MG63 (cell line): ENCODE measurements at places on chromosomes 13 and 19. TPM values are rescaled to one million over a fixed set of nuclear protein-coding genes. Genes with fewer than 3 reads are reported as not detected.

DNA sequence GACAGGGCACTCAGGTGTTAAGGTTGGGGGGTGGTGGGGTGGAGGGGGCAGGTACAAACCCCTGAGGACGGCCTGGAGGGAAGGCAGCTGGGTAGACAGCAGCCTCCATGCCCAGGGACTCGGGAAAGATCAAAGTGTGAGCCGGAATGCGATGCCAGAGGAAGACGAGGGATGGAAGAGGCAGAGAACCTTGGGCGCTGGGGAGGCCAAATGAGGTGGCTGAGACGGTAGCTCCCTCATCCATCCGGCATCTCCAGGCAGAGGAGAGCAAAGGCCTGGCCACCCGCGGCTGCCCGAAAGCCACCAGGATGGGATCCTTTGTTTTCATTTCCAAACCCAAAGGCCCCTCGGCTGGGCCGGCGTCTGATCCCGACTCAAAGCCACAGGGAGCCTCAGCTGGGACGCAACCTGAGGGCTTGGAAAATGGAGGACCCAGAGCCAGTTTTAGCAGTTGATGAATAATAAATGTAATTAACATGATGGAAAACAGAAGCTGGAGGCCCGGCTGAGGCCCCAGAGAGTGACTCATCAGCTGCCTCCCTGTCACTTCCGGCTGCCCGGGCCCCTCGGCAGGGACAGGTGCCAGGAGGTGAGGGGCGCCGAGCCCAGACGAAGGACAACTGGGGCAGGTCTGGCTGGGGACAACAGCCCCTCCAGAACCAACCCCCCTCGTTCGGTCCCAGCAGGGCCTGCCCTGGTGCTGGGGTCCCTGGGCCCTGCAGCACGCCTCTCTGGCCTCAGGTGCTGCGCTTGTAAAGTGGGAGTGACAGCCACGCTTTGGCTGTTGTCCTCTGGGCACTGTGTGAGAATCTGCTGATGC lies 61.6 kb downstream of the CEBPG start:
- DNase-seq = peak; percentile 28

DNA sequence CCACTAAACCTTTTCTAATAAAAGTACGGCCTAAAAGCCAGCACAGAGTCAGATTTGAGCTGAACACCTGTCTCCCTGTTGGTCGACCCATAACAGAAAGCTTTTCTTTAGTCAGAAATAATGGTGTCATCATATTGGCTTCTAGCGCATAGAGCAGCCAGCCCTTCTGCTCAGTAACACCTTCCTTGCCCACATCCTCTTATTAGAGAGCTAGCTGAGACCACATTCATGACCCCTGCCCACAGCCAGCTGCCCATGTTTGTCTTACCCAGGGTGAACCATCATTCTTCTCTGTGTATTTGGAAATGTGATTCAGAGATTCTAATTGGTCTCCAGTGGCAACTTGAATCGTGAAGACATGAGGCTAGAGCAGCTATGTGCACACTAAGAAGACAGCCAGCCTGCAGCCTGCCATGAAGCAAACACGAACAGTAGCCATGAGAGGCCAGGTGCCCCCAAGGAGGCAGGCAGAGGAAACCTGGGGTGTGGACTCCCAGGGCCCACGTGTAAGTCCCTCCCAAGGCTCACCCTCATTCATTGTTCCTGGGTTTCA lies 82.3 kb upstream of the PDCD5 start:
- no peak for DNase-seq

DNA sequence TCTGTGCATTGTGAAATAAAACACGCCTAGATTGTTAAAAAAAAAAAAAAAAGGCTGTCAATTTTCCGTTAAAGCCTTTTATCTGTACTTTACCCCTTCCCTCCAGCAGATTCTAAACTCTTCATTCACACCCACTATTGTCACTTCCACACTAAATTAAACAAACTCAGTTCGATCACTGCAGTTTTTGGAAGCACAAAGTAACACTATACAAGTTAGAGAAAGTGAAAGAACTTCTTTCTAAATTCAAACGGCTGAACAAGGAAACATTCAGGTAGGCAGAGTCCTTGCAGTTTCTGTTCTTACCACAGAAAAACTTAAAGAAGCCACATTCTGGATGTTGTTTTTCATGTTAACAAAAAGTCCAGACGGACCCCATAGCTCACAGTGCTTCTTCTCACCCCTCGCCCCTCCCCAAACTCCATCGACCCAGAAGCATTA lies 27.5 kb upstream of the UBE2L5 start:
- DNase-seq = no peak

- peak; percentile 8 for DNase-seq
Measured at GRCh38 chr13:105918842-105919741, 616.4 kb downstream of the EFNB2 start.

DNA sequence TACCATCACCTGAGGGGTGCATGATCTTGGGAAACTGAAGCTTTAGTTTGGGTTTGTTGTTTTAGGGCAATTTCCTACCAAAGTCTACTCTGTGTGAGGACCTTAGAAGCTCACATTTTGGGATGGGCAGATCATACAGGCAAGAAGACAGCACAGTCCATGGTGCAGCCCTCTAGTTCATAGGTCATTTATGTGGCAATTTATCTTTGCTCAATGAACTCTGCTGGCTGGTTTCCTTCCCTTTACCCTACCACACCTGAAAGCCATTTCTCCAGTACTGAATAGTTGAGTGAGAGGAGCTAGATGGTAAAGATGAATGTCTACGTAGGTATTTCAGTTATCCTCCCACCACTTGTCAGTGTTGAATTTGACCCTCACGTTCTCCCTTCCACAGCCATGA lies 87.5 kb upstream of the KLF12 start:
- no peak for DNase-seq

- no peak for DNase-seq
Measured at GRCh38 chr13:50796463-50796862, 47.0 kb downstream of the DLEU7 start.

DNA sequence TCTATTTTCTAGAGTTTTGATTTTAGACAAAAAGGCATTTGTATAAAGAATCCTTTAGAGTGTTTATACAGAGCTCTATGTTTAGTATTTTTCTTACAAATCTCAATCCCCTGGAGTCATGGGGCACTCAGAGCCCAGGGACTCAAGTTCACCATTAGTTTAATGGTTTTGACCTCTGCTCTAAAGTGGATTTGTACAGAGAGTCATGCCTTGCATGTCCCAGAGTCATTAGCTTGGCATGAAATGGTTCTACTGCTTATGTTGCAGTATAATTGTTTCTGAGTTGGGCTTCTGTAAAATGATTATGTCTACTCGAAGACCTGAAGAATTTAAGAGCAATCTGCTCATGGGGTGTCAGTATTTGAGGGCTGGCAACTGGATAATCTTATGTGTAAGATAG lies 406.2 kb downstream of the DLEU7 start:
- DNase-seq = no peak

DNA sequence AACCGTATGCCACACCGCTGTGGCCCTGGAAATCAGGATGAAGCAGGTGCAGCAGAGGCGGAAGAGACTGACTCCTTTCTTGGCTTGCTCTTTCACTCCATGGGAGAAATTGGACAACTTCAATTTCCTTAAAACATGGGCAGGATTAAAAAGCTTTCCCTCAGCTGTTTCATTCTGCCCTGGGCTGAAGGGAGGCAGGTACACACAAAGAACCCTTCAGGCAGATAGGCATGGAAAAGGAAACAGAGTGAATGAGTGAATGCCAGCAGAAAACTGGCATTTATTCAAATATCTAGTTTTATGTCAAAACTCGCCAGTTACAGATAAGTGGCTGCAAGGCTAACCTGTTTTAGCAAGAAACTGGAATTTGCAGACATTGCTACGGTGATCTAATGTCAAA lies 71.0 kb upstream of the SLC15A1 start:
- no peak for DNase-seq

- peak; percentile 27 for DNase-seq
Measured at GRCh38 chr19:4144666-4145249, 8.7 kb upstream of the CREB3L3 start.

DNA sequence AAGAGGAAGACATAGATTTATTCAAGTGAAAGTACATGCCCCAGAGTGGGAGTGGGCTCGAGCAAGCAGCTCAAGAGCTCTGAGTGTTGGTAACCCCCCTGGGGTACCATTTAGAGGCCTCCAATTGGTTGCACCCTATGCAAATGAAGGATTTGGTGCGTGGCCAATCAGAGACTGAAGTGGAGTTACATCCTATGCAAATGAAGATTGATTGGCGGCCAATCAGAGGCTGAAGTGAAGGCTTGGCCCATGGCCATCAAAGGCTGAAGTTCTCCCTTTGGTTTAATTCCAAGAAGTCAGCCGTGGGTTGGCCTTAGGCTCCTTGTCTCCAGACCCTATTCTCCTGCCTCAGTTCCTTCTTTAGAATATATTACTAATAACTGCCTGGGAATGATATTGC lies 12.9 kb upstream of the IGFL1 start:
- DNase-seq = no peak

DNA sequence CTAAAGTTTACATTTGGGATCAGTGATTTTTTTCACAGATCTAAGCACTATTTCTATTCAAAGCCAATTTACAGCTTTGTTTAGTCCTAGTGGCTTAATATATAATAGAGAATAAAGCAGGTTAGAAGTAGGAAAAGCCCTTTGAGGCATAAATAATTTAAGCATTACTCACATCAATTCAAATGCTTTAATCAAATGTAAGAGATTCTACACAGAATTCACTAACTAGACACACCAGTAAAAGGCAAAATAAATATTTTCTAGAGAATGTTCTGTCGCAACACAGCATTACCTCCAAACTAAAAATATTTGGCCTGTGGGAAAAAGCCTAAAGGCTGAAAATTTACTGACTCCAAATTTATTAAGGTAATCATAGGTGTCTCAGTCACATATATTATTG lies 31.3 kb downstream of the KCTD12 start:
- DNase-seq = no peak

DNA sequence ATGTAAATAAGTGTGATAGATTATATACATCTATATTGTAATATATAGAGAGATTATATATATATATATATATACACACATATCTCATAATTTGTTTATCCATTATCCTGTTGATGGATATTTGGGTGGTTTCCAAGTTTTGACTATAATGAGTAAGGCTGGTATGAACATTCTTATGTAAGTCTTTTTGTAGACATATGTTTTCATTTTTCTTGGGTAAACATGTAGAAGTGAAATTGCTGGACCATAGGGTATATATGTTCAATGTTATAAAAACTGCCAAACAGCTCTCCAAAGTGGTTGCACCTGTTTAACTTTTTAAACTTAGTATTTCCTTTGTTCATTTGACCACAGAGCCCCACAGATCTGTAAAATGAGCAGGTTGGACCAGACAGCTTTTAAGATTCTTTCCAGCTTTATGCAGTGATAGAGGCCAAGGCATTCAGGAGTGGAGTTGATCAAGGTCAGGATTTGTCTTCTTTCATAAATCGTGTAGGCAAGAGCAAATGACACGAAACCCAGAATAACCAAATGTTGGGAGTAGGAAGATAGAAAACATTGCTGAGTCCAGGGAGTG lies 21.7 kb upstream of the KATNAL1 start:
- DNase-seq = no peak

Gene VSTM1
- not detected in 2 replicates for total RNA-seq

Gene PGPEP1
- total RNA-seq = 5.5 and 11.2 TPM in 2 replicates

Gene KLK13
- not detected in 2 replicates for total RNA-seq

Gene LILRA1
- not detected in 2 replicates for total RNA-seq

Gene F10
- not detected in 2 replicates for total RNA-seq

Gene SHISA7
- not detected in 2 replicates for total RNA-seq

Gene SH2D3A
- not detected in 2 replicates for total RNA-seq

Gene ZNF571
- 3.0 and 13.6 TPM in 2 replicates for total RNA-seq

Gene FBXO27
- total RNA-seq = 0.82 TPM in 1 of 2 replicates, not detected in the other

Gene RBM42
- 103 and 144 TPM in 2 replicates for total RNA-seq
